HCEC 1CT (cell line): ENCODE measurements at places on chromosomes 16 and 17.

GRCh38 chr16:28208131-28208530 lies 3.6 kb downstream of the XPO6 start:
- DNase-seq, result no peak

- DNase-seq, result no peak
These were observed 47.4 kb upstream of the PSMD7 start for GRCh38 chr16:74249254-74249653.

GRCh38 chr17:2383628-2384167 lies 17.2 kb downstream of the MNT start:
- no peak for DNase-seq

DNA sequence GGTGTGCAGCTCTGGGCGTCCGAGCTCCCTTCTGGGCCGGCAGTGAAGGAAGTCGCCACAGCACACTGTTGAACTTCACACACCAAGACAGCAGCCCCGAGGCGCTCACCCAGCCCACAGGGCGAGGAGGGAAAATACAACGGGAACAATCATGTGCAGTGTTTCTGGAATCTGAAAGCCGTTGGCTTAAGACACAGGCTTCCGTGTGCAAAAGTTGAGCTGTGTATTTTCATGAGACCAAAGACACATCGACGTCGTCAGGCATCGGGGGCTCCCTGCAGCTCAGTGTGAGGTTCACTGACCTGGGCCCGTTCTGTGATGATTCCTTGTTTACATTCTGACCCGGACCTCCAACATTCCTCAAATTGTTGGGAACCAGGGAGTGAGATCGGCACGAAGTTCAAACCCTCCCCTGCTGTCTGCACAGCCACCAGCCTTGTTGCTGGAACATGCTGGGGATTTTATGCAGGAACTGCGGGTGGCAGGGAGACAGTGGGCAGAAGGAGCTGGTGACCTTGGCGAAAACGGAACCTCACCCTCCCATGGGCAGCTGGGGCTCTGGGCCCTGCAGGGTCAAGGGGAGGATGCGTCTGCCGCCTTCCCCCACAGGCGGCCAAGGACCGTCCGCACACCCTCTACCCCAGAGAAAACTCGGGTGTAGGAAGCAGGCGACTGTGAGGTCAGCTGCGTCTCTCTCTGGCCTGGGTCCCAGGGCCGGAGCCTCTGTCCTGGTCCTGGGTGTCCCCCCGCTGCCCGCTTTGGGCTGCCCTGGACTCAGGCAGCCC lies 72.2 kb downstream of the METRNL start:
- no peak for DNase-seq

GRCh38 chr17:76997981-76998531 lies 129.9 kb downstream of the MGAT5B start:
- DNase-seq, result no peak
